ENCODE measurements at places on chromosomes 12 and 14. TPM values are rescaled to one million over a fixed set of nuclear protein-coding genes. Genes with fewer than 3 reads are reported as not detected.
A peak's percentile ranks its signal among the peaks of the same experiment; 100 is the strongest.

Gene SLC7A7
- total RNA-seq = 0.58 TPM

Gene PTPRB
- not detected for total RNA-seq

Gene METTL3
- 93.5 TPM for total RNA-seq

Gene CLEC2A
- not detected for total RNA-seq

Gene IFT43
- 6.0 TPM for total RNA-seq

Gene FIGNL2
- 0.73 TPM for total RNA-seq

Gene ADAMTS20
- total RNA-seq = not detected

Gene PTPRR
- not detected for total RNA-seq

Gene MTA1
- total RNA-seq = 134 TPM

Gene ZNF705A
- not detected for total RNA-seq

Gene KCNK10
- not detected for total RNA-seq

Gene FGF23
- total RNA-seq = not detected

DNA sequence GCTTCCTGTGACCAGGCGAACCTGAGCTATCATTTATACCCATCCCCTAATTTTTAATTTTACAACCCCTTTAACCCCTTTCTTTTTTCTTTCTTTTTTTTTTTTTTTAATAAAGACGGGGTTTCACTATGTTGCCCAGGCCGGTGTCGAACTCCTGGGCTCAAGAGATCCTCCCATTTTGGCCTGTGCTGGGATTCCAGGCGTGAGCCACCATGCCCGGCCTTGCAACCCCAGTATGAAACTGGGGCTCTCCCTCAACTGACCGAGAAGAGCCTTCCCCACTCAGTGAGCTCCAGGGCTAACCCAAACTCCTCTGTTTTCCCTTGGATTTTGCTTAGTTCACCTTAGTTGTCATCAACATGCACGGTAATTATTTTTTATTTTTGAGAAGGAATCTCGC lies 992 bp downstream of the CPSF2 start:
- no peak for DNase-seq

- DNase-seq = no peak
Observed at GRCh38 chr14:93032421-93032936, 83.2 kb downstream of the ITPK1 start.

DNA sequence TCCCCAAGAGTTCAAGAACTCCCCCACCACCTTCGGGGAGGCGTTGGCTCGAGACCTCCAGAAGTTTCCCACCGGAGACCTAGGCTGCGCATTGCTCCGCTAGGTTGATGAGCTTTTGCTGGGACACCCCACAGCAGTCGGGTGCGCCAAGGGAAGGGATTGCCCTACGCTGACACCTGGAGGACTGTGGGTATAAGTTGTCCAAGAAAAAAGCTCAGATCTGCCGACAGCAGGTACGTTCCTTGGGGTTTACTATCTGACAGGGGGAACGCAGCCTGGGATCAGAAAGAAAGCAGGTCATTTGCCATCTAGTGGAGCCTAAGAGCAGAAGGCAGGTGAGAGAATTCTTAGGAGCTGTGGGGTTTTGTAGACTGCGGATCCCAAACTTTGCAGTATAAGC lies 98.8 kb downstream of the FRMD6 start:
- no peak for DNase-seq

GRCh38 chr12:108753976-108754375 lies 22.7 kb upstream of the CORO1C start:
- DNase-seq = no peak

- DNase-seq = no peak
Observed at GRCh38 chr12:93626160-93626559, 51.0 kb upstream of the CRADD start.

GRCh38 chr14:24274101-24274543 lies 2.7 kb upstream of the RABGGTA start:
- DNase-seq = peak; percentile 65

DNA sequence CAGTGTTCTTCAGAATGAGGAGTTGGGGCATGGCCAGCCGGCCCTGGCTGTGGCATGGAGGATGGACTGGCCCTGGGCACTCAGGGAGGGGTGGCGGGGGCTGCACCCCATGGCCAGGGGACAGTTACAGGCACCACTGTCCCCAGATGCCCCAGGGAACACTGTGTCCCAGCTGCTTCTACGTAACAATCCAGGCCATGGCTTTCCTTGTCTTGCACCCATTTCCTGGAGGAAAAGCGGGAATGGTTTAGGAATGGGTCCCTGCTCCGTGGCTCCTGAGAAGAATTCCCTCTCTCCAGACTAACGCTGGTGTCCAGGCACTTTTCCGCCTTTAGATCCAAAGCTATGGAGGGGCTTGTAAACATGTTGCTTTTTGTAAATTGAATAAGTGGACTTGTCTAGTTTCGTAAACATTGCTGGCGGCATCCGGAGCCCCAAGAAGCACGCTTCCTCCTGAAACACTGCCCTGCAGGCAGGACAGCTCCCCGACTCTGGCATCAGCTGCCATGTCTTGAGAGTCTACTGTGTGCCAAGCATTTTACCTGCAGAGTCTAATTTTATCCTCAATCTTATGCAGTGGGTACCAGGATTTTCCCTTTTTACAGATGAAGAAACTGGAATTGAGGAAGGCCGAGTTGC lies 238.3 kb downstream of the SLC41A2 start:
- no peak for DNase-seq

DNA sequence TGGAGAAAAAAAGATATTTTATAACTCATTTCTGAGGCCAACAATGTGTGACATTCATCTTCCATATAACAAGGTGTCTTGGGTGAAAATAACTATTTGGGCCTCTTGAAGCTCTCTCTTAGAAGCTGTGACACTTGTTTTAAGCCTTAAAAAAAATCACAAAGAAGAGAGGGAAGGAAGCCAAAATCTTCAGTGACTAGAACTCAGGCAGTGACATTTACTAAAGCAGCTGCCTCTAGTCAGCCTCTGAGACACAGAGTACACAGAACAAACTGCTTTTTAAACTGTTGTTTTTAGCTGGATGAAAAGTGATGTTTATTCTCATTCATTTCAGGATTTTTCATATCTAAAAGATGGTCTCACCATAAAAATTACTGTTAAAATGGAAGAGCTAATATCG lies 793.6 kb downstream of the GALC start:
- no peak for DNase-seq

DNA sequence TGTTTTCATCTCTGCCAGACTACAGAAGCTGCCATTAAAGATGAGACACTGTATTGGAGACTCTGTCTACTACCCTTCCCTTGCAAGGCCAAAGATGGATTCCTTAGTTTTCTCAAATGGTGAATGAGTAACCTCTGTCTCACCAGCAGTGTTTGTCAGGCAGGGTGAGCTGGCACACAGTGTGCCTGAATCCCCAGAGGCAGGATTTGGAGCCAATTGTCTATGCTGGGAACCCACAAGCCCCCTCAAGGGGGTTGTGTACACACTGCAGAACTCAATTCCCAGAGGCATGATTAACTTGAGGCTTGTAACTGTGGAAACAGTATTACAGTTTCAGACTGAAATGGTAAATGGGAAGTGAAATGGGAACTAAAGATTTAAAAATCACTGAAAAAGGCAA lies 136.8 kb upstream of the PTPRB start:
- DNase-seq = no peak

- peak; percentile 77 for DNase-seq
Observed at GRCh38 chr14:35332517-35333263, 40.5 kb downstream of the PSMA6 start.

- no peak for DNase-seq
Observed at GRCh38 chr12:44342371-44342770, 506.5 kb downstream of the TMEM117 start.

DNA sequence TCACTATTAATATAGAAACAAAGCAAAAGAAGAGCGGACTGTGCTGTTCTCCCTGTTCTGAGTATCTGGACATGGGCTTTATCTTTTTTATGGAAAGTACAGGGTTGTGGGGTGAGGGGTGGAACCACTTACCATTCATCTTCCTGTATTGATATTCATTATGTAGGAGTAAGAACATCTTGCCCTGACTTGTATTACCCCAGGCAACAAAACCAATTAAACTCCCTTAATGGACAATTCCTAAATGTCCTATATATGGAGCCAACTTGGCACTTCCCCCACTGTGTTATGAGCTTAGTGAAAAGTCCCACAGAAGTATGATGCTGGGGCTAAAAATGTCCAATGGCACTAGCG lies 139.9 kb upstream of the KRR1 start:
- DNase-seq = no peak

GRCh38 chr12:62957233-62957953 lies 22.4 kb upstream of the PPM1H start:
- no peak for DNase-seq

DNA sequence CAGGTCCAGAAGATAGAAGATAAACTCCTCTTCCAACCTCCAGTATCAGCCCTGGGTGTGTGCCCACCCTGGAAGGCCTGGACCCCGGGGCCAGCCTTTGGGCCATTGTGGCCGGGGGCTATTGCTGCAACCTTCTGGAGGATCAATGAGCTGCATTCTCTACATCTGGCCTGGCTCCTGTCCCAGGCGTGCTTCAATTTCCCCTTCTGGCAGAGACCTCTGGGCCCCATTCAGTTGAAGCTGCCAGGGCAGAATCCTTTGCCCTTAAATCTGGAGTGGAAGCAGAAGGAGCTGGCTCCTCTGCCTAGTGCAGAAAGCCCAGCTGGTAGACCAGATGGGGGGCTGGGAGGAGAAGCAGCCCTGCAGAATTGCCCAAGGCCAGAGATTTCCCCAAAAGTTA lies 10.0 kb downstream of the NYNRIN start:
- no peak for DNase-seq

GRCh38 chr14:105887692-105888091 lies 361.3 kb downstream of the TMEM121 start:
- DNase-seq = no peak

DNA sequence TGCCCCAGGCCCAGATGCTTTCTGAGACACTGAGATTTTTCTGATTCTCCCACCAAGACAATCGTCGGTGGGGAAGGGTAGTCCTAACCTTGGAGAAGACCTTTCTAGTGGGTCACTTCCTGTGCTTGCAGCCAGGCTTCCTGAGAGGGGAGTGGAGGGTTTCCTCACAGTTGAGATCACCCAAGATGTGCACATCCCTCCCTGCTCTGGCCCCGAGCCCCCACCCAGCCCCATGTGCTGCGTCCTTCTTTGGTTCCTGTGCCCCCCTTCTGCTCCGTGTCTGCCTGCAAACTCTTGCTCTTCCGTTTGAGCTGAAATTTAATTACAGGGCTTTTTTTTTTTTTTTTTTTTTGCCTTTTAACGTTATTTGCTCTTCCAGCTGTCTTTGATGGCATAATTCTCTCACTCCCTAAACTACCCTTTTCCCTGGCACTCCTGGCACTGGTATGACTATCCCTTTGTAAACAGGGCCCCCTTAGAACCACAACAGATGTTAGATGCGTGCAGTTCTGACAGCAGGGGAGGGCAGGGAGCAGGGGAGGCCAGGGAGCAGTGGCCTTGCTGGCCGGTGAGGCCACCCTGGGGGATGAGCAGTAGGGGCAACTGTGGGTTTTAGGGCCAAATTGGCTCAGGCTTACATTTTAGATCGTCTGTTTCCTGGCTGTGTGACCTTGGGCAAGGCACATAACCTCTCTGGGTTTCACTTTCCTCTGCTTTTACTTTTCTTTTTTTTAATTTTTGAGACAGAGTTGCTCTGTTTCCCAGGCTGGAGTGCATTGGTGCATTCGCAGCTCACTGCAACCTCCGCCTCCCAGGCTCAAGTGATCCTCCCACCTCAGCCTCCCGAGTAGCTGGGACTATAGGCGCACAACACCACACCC lies 144.5 kb downstream of the PHETA1 start:
- DNase-seq = no peak

- DNase-seq = no peak
Observed at GRCh38 chr12:2753536-2753935, 41.2 kb upstream of the FKBP4 start.

DNA sequence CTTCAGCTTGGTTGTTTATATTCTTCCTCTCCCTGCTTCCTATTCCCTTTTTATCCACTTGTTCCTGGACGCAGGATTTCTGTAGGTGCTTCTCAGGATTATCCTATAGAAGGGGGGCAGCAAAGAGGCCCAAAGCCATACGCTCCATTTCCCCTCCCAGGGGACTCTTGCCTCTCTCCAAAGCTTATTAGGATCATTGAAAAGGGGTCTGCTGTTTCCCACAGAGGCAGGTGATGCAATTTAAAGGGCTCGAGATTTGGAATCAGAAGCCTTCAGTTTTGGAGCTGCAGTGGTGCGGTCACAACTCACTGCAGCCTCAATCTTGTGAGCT lies 31.5 kb upstream of the SYNDIG1L start:
- peak; percentile 11 for DNase-seq

- DNase-seq = no peak
Observed at GRCh38 chr12:15883536-15883935, 1.3 kb downstream of the STRAP start.

DNA sequence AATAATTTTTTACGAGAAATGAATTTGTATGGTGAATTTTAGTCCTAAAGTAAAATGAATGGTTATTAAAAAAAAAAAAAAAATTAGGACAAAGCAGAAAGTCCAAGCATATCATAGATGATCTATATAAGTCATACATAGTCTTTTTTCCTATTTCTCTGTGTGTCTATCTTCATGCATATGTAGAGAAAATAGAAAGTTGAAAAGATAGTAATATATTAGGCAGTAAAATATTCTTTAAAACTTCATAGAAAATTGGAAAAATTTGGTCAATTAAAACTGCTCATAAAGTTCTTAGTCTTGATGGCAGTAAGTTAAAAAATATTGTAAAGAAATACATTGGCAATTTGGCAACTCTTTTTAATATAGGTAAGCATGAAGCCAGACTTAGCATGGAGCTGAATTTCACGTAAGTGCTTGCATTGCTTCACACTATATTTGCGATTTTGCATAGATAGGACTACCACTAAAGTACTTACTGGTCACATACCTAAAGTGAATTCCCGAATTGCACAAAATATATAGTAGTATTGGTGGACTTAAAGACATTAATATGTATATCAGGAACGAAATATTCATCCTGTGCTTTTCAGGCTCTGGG lies 303.8 kb downstream of the IPO8 start:
- no peak for DNase-seq

DNA sequence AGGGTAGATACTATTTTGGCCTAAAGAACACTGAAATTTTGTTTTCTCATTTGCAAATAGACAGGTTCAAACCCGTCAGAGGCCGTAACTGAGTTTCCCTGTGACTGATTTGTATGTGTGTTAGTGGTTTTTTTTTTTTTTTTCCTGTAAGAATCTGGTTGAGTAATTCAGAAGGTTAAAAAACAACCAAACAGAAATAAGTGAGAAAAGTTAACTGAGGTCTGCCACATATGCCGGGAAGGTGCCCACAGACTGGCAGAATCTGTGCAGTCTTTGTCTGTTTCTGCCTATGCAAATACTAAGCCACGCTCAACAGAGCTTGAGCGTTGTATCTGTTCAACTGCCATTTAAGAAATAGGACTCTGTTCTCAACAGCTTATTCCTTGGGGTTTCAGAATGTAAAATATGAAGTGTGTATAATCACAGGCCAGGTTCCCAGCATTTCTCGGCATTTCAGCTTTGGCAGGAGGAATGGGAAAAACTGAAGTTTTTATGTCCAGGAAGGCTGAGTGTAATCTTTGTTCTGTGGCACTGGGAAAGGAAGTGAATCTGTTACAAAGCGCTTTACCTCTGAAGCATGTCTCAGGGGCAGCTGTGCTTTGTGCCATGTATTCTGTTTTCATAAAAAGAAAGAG lies 181.9 kb downstream of the PRKCH start:
- DNase-seq = peak; percentile 83

GRCh38 chr12:16063726-16064125 lies 152.6 kb downstream of the DERA start:
- DNase-seq = no peak
